ENCODE measurements at places on chromosomes 5 and 9.

DNA sequence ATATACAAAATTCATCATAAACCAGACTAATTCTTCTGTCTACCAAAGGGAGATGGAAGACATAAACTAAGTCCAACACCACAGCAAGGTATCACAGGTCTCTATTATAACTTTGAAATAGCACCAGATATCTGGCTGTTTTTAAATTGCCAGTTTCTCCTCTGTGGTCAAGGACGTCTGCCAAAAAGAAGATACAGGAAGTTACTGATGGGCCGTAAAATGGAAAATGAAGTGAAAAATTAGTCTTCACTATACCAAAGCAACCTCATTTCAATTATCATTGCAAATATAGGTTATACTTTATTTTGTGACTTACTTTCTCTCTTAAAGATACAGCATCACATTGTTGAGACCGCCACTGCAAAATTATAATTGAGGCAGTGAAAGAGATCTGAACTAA is 225.5 kb downstream of the NDUFS4 start:
- DNase-seq, result no peak

DNA sequence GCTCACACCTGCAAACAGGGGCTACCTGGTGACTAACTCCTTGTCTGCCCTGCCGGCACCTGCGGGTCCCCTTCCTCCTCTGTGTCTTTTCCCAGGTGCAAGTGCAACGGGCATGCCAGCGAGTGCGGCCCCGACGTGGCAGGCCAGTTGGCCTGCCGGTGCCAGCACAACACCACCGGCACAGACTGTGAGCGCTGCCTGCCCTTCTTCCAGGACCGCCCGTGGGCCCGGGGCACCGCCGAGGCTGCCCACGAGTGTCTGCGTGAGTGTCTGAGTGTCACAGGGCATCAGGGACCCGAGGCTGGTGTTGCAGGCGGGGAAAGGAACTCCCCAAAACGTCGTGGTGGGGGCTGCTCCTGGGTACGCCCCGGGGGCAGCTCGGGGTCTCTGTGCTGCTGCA is 27.1 kb downstream of the LAMC3 start:
- no peak for DNase-seq

- no peak for DNase-seq
These were observed 181.7 kb downstream of the BNC2 start for GRCh38 chr9:16688814-16689213.

GRCh38 chr5:24245821-24246220 is 399.0 kb downstream of the CDH10 start:
- DNase-seq, result no peak

DNA sequence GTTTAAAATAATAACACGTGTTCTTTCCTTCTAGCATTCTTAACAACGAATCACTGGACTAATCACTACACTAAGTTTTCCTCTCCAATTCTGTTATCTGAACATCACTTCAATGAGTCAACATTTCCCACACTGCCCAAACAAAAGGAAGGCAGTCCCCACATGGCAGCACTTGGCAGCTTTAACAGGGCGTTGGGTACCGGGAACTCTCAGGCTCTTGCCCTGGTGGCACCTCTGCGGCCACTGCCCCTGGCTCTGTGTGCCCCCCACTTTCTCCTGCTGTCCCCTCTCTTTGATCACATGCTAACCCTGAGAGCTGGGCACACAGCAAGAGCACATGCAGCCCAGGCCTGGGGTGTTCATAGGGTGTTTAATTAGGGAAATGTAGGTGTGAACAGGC is 15.7 kb downstream of the SLC6A3 start:
- no peak for DNase-seq

DNA sequence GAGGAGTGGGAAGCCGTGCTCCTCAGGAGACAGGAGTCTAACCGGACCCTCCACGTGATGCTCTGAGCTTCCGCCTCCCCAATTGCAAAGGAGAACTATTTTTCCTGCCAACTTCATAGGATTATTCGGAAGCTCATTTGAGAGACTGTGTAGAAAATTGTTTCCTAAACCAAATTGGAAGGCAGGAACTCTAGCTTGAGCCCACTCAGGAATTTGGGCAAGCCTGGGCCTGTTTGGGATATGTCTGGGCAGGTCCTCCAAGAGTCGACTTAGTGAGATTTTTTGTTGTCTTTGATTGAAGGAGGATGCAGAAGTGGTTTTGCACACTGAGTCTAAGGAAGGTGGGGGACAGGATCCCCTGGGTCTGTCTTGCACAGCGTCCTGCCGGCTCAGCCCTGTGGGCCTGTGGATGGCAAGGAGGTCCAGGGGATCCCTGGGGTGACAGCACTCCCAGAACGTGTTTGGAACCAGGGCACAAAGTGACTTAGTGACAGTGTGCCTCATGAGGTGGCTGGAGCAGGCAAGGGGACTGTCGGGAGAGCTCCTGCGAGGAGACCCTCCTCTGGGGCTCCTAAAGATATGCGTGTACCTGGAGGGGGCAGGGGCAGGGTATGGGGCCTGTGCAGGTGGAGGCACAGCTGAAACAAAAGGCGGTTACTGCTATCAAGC is 283.3 kb downstream of the NSG2 start:
- DNase-seq, result no peak

GRCh38 chr5:139188558-139189270 is 9.5 kb downstream of the SIL1 start:
- no peak for DNase-seq

DNA sequence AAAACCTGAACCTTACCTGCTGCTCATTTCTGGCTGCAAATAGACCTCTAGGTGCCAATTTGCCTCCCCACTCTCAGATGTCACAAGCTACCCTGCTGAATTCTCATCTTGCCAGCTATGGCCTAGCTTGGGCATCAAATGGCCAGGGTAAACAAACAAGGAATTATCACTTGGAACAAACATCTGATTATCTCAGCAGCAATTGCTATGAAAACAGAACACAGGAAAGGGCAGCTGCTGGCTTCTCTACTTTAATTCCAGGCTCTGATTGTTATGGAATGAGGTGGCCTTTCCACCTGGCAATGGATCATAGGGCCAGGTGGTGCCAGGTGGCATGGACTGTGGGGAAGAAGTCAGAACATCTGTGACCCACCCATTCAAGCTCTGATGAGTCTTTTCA is 505.1 kb downstream of the TLR4 start:
- no peak for DNase-seq

DNA sequence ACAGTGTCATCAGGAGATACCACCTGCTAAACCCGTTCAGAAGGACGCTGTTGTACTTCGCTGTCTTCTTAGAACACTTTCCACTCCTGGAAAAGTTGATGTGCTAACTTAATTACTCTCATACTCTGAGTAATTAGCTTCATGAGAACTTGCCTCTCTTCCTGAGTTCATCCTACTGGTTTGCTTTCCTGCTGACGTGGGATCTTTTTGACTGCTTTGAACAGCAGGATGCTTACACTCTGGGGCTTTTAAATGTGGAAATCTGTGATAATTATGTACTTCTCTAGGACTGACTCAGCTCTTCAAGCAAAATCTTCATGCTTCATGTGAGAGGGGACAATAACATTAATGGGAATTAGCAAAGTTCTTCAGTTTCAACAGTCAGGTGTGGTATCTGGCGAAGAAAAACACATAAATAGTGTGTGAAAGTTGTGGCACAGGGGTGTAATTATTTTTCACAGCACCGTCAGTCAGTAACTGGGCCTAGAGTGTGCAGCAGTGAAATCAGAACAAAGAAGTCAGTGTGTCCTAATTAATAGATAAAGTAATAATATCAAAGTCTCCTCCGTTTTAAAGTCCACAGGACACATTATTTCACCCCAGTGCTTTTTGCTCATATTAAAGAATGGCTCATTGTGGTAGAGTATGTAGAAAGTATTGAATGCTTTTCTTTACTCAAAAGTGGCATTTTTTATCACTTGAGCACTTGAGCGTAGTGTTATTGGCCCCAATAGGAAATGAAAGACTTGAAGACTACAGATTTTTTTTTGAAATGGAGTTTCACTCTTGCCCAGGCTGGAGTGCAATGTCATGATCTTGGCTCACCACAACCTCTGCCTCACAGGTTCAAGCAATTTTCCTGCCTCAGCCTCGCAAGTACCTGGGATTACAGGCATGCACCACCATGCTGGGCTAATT is 140.9 kb upstream of the DMRT1 start:
- no peak for DNase-seq

GRCh38 chr5:80070338-80071056 is 35.3 kb downstream of the THBS4 start:
- DNase-seq, result no peak

- no peak for DNase-seq
These were observed 72.5 kb upstream of the UBTD2 start for GRCh38 chr5:172356047-172356446.

DNA sequence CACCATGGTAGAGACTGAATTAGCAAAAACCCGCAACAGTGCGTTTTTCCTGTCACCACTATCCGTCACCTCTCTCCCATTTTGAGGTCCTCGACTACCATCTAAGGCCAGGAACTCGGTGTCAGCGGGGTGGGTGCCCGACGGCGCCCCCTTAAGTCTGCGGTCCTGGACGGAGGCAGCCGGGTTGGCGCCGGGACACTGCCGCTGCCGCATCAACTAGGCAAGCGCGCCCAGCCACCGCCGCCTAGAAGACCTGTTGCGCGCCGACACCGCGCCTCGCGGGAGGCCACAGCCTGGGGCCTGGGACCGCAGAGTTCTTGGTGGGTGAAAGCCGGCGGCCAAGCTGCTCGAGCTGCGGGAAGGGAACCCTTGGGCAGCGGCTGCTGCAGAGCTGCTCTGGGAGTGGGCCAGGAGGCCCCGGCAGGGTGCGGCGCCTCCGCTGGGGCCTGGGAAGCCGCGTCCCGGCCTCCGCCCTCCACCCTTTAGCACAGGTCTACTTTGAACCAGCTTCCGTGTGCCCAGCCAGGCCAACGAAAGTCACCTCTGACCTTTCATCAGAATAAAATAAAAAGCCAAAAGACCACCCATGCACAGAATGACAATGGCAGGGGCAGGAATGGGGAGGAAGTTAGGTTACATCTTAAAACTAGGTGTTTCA is 3.5 kb downstream of the FOXB2 start:
- no peak for DNase-seq

DNA sequence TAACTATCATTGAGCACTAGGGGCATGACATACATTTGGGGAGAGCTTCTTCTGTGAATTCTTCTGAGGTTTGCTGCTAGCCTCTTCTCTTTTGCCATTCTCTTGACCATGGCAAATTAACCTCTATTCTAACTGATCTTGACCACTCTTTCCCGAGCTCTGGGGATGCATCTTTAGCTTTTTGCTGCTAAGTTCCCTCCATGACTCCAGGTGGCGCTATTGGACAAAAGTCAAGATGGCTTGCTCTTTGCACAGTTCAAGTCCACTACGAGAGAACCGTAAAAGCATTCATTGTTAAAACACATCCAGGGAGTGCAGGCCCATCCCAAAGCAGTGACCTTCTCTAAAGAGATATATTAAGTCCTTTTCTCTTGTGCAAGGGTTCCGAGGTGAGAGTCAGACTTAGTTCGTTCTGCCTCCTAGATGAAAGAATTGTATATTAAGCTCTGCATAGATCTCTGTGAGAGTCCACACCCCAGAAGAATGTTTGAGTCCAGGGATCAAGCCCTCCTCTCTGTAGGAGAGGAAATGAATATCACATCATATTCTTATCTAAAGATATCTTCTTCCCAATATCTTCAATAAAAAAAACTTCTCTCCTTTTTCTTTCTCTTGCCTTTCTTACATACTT is 1152.9 kb upstream of the CDH6 start:
- peak; percentile 76 for DNase-seq

DNA sequence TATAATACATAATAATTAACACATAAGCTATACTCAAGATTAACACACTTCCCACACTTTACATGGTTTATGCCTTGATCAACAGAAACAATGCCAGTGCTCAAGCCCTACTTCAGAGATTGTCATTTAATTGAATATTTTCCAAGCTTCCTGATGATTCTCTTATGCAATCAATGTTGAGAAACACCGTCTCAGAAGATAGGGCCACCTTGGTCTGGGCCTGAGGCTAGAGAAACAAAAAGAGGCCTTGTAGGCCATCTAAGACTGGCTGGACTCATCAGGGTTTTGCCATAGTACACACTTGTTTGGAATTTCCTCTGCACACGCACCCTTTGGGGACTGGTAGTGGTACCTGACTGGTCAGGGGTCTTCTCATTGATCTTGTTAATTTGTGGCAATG is 16.3 kb downstream of the C9orf152 start:
- peak; percentile 47 for DNase-seq

DNA sequence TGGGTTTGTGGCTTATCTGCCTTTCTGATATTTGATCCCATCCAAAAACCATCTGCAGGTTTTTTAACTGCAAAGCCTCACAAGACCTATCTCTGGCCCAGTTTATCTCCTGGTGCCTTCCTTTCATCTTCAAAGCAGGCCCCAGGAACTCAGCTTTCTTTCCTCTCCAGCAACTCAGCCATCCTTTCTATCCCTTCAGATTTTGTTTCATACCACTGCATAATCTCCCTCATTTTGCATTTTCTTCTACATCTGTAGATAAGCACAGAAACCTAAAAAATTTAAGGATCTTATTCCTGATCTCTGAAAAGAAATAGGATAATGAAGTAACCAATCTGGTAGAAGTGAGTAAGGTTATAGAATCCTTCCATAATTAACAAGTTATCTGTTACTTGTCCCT is 19.5 kb upstream of the ERCC6L2 start:
- DNase-seq, result no peak

DNA sequence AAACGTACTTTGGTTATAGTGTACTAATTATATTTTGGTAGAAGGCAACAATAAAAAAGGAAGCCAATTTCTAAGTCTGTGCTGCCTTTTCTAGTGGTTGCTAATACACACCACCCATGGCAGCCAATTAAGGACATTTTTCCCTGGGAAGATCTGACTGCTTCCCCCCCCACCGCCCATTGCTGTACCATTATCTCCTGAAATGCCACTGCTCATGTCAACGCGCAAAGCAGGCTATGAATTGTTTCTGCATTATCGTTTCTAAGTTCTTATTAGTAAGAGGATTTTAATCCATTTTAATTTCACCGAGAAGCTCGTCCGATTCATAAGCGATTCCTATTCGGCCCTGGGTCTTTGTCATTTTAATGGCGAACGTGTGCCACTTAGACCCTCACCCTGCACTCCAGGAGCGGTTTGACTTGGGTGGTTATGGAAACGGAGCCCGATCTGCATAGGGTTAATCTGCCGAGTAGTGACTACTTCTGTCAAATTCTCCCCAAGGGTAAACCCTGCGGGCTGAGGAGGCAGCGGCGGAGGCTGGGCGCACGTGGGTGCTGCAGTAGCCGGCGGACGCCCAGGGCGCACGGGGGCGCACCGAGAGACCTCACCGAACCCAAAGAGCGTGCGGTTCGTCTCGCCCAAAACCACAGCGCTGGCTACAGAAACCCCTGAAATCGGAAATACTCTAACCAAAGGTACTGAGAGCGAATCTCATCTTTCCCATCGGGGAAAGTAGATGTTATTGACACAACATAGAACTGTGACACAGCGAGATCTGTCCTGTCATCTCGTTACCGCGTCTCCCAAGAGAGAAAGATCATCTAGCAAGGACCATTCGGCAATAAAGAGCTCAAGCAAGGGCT is 55.8 kb upstream of the SHC3 start:
- peak; percentile 34 for DNase-seq

- no peak for DNase-seq
These were observed 61.7 kb upstream of the PSD2 start for GRCh38 chr5:139733698-139734538.

DNA sequence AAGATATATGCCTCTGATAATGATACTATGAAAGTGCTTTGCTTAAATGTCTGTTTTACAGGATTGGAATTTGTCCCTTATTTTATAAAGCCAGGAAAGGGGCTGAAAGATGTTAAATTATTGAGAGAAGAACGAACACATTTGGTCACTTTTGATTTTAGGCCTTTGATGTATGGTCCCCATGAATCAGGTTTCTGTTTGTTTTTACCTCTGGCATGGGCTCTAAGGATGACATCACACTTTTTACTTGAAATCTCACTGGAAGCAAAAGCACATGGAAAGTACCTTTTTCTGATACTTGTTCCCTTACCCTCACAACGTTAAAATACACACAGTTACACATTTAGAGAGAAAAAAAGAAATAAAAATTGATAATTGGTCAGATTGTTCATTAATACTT is 6.9 kb downstream of the OTULIN start:
- DNase-seq, result no peak

Data from cardiac muscle cell (in vitro differentiated cells and primary cell).